ENCODE measurements at places on chromosomes 16 and 17.

DNA sequence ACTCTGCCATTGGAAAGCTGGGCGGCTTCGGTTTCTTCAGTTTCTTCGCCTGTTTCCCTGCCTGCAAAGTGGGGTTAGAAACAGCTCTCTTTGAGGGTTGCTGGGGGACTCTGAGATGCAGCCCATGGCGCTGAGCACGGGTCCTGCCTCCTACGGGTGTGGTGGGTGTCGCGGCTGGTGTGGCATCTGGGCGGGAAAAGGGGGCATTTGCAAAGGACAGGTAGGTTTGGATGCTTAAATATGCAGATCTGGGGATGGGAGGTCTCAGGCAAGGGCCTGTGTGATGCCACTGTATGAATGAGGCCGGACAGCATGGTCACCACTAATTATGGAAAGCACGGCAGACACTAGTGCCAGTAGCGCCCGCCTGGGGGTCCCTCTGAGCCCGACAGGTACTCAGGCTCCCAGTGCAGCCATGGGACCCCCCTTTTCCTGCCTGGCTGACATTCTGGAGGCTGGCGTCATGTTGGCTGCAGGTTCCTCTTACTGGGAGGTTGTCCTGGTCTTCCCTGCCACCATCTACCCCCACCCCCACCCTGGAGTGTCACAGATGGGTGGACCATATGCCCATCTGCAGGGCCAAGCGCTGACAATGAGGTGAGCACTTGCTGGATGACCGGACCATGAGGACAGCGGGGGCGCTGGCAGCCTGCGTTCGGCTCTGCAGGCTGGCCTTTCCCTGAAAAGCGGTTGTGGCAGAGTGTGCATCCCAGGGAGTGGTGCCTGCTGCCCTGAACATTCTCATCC is 237.7 kb downstream of the SEC14L1 start:
- no peak for DNase-seq

GRCh38 chr16:22077700-22078313 is 14.5 kb upstream of the VWA3A start:
- DNase-seq = peak; percentile 88

DNA sequence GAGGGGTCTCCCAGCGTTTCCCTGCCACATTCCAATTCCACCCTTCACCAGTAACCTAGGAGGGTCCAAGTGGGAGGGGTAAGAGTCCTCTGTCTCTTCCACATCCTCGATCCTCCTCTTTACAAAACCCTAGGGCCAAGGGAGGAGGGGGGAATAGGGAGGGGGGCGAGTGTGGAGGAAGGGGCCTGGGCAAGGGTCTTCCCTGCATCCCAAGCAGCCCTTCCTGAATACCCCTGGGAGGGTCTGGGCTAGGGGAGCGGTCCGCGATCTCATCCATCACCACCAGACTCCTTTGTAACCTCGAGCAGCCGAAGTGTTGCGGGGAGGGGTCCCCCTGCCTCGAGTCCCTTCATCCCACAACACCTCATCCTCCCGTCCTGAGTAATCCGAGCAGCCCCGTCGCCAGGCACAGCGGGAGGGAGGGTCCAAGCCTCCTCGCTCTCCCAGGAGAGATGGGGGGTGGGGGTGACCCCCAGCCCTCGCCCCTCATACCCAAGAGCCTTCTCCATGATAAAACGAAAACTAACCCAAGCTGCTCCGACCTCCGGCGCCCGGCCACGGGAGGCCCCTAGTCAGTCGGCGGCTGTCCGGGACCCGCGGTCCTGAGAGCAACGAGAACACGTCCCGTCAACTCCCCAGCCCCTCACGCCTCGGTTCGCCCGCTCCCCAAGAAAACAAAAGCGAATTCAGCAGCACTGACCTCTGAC is 502 bp downstream of the SMPD3 start:
- no peak for DNase-seq

DNA sequence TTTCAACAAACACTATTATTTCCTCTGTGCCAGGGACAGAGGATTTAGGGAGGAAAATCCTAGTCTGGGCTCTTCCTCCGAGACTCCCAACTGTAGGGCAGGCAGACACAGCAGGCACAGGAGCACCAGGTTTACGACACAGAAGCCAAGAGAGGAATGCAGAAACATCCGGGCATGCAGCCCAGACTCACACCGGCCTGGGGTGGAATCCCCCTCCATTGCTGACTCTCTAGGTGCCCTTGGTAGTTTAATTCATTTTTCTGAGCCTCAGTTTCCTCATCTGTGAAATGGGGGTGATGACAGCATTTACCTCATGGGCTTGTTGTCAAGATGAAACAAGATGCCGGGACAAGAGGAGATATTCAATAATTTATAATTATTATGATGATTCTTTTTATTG is 14.9 kb downstream of the CA4 start:
- DNase-seq = no peak

DNA sequence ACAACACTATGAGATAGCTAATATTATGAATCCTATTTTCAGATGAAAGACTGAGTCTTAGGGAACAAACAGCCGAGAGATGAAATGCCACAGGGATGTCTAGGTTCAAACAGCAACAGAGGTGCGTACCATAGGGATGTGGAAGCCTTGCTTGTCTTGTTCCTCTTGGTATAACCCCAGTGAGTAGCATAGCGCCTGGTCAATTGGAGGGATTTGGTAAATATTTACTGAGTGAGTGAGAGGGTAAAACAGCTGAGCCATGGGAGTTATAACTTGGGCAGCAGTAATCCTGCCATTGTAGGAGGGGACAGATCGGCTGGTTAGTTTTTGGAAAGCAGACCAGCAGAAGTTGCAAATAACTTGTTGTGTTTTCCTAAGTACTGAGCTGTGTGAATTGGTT is 80.2 kb downstream of the WWOX start:
- no peak for DNase-seq

DNA sequence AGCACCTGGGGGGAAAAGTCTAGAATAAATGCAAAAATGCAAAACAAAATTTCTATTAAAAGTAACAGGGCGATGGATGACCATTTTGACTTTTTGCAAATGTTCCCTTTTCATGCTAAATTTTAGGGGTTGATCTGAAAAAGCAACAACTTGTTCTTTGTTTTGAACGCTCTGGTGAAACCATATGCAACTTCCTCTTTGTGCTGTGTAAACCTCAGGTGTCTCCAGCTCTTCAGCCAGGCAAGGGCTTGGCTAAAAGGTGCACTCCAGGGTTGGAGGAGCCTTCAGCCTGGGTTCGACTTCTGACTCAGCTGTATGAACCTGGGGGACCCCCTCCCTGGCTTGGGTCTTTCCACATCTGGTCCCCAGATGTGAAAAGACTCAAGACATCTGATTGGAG is 9.5 kb downstream of the IRF8 start:
- no peak for DNase-seq

GRCh38 chr16:28019218-28019617 is 44.3 kb downstream of the GSG1L start:
- no peak for DNase-seq

- no peak for DNase-seq
These were observed 82.6 kb downstream of the CDK5R1 start for GRCh38 chr17:32569171-32570080.

GRCh38 chr16:1043881-1044451 is 28.6 kb upstream of the SSTR5 start:
- no peak for DNase-seq

- DNase-seq = no peak
These were observed 2.8 kb downstream of the KRT10 start for GRCh38 chr17:40819528-40820125.

- peak; percentile 21 for DNase-seq
These were observed 3.5 kb downstream of the CD300LB start for GRCh38 chr17:74527756-74528155.

GRCh38 chr17:83006515-83007455 is 72.6 kb upstream of the METRNL start:
- no peak for DNase-seq

GRCh38 chr16:86306811-86307513 is 203.4 kb upstream of the FOXF1 start:
- DNase-seq = no peak

- no peak for DNase-seq
These were observed 1.0 kb downstream of the MED1 start for GRCh38 chr17:39450051-39450450.

DNA sequence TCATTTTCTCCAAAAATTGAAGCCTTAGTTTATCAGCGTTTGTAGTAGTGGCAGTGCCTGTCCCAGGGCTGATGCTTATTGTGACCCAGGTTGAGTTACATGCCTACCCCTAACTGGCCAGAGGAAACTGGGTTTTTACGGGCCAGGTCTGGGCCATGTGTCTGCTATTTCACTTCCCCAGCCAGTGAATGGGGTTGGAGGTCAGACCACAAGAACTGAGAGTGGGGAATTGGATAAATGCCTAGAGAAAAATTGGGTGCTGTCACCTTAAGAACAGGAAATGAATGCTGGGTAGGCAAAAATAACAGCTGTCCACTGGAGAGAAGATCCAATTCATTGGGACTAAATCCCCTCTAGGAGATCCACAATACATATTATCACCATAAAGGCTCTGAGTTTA is 5.2 kb downstream of the ADPRM start:
- DNase-seq = no peak

- no peak for DNase-seq
These were observed 18.9 kb downstream of the CDR2 start for GRCh38 chr16:22355487-22355908.

GRCh38 chr16:66986559-66986958 is 1.8 kb upstream of the CES4A start:
- DNase-seq = no peak

- no peak for DNase-seq
These were observed 51.4 kb upstream of the WSCD1 start for GRCh38 chr17:6018788-6019187.

DNA sequence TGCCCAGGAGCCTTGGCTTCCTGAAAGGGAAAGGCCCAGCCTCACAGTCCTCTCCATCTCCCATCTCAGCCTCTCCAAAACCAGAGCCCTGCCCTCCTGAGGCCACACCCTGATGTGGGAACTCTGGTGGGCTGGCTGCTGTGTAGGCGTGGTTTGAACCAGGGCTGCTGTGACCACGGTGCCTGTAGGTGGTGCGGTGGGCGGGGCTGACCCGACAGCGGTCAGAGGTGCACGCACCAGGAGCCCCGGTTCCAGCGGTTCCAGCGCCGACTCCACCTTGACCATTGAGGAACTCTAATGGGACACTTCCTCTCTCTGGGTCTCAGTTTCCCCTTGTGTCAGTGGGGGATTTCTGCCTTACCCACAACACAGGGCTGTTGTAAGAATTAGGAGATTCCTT is 2.4 kb downstream of the RAP1GAP2 start:
- DNase-seq = no peak

DNA sequence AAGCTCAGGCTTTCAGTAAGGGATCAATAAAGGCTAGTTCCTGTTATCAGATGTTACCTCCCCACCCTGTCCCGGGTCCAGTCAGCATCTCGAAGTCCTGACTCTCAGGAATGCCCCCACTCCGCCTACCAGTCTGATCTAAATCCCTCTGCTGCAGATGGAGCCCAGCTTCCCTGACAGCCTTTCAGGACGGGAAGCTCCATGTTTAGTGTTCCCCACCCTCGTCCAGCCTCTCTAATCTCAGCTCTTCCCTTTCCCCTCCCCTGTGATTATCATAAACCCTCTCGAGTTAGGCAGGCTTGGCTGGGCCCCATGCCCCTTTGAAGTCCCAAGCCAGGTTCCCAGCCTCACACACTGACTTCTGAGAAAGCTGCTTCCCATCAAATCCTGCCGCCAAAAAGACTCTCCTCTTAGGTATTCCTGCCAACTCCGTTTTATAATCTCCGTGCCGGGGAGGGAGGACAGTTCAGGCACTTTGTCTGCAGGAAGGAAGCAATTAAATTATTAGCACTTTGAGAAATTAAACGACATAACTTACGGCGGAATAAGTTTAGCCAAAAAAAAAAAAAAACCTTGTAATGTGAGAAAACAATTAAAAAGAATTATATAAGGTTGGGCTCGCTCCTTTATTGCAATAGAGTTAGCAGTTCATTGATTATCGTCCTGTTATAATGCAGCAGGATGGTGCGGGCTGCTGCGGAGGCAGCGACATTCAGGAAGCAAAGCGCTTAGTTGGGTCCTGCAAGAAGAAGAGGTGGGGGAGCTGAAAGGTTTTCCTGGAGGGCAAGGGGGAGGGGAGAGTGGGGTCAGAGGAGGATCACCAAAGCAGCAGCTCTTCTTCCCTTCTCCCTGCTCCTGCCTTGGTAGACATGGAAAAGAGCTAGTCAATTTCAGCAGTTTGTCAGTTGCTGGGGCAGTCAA is 16.8 kb upstream of the ETV4 start:
- DNase-seq = no peak

DNA sequence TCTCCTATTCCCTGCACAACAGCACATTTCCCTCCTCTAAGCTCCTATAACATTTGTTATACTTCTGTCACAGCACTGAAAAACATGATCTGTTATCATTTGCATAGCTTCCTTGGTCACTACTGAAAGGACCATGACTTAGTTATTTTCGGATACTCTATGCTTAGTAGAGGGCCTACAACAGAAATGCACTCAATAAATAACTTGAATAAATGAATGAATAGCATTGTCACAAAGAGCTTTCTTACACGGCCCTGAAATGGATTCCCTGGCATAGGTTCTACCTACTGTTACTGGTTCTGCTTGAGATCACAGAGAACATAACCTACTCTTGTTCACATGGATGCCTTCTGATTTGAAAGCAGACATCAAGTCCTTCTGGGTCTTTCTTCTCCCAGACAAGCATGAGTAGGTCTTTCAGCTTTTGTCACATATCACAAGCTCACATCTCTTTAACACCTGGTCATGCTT is 41.6 kb downstream of the MYO1D start:
- no peak for DNase-seq

- no peak for DNase-seq
These were observed 31.3 kb downstream of the GRIN2A start for GRCh38 chr16:10150906-10151305.

DNA sequence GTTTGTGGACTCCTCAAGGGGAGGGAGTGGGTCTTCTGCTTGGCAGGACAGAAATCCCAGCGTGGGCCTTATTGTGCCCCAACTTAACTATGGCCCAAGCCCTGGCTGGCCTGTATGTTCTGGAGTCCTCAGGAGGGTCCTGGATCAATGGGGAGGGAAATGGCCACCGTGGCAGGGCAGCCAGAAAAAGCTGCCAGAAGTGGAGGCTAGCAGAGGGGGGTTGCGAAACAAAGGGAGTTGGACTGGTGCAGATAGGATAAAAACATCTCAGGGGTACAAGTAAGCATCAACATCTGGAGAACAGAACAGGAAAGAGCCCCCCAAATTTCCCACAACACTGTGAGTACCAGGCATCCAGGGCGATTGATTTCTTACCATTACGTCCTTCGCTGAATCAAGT is 3.7 kb upstream of the CACNG1 start:
- DNase-seq = no peak

- DNase-seq = no peak
These were observed 477.6 kb downstream of the XYLT1 start for GRCh38 chr16:16992975-16993765.

DNA sequence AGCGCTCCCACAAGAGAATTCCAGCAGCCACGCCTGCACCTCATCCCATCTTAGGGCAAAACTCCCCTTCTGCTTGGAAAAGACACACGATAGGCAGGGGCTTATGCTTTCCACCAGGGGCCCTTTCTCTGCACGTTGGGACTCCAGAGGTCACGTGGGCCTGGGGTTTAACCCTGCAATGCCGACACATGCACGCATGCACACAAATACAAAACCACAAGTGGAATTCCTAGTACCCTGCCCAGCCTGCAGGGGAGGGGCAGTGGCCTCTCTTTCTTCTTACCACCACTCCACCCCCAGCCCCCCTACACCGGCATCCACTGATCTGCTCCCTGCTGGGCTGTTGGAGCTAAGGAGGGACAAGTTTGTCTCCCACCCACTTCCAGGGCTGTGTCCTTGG is 16.8 kb upstream of the CCDC182 start:
- DNase-seq = no peak

- no peak for DNase-seq
These were observed 34.5 kb upstream of the TMC5 start for GRCh38 chr16:19382887-19383816.
